ENCODE measurements at places on chromosomes 4 and X.

DNA sequence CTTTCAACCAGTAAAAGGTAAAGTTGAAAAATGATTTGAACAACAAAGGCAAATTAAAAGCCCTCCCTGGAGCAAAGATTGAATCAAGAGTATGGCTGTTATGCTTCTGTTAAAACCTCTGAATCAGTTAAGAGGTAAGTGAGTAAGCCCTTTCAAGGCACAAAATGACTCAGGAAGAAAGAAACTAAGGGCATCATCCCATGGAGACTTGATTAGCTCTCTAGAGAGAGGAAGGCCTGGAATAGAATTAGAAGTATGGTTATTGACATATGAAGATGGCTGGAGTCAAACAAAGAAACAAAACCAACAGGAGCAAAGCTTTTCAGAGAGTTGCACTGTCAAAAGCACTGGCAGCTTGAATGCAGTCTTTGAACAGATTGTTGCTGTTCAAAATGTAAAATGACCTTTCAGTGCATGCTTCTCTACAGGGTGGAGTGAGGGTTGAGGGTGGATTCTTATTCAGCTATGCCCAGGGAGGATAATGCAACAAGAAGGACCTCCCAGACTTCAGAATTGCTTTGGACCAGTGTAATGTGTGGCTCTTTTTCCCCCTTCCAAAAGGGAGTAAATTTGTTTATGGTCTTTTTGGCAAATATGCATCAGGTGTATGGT, 365.5 kb downstream of the GBA3 start:
- no peak for DNase-seq

DNA sequence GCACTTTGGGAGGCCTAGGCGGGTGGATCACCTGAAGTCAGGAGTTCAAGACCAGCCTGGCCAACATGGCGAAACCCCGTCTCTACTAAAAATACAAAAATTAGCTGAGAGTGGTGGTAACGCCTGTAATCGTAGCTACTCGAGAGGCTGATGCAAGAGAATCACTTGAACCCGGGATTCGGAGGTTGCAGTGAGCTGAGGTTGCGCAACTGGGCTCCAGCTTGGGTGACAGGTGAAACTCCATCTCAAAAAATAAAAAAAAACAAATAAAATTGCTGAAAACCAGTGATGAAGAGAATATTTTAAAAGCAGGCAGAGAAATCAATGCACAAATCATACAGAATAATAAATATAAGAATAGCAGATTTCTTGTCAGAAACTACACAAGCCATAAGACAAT, 129.3 kb downstream of the SLIT2 start:
- no peak for DNase-seq

DNA sequence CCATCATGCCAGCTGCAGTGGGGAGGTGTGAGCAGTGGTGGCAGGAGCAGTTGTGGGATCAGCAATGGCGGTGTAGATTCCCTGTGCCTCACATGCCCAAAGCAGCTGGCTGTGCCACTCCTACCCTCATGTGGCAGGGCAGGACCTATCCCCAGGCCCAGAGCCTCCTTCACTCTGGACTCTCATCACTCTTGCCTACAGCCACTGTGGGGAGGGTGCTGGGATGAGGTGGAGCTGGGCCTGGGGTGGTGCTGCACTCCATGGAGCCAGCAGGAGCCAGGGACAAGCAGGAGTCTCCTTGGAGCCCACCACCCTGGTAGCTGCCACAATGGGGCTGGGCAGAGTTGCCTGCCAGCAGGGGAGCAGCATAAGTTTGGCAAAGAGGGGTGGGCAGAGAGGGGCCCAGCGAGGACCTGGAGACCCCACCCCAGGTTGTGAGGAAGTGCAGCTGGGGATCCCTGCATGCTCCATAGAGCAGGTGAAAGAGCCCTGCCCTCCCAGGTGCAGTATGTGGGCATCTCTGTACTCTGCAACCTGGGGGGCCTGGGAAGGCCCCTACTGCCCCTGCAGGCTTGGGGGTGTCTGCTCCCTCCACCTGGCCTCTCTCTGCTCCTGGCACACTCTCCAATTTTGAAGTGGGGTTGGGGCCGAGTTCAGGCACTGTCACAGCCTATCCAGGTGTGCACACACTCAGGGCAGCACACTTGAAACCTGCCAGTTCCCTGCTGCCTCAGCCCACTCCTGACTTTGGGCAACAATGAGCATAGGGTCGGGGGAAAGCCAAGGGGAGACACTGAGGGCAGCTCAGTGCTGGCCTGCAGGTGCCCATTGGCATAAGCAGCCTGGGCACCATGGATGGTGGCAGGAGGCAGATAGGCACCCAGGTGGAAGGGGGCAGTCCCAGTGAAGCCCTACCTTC, 74.0 kb upstream of the INTU start:
- no peak for DNase-seq

GRCh38 chr4:7212101-7212674, 19.9 kb downstream of the SORCS2 start:
- DNase-seq: no peak

DNA sequence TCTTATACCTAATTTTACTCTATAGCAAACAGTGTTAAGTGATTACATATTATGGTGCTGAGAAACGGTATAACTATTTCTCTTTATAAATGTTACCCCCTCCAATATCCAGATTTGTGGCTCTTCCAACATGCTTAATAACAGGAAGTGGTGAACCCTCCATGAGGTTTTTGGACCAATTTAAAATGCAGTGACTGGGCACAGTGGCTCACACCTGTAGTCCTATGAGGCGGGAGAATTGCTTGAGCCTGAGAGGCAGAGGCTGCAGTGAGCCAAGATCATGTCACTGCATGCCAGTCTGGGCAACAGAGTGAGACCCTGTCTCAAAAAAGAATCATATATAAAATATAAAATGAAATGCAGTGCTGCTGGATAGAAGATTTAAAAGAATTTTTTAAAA, 137.3 kb downstream of the MGST2 start:
- DNase-seq: no peak

- DNase-seq: no peak
These were observed 60.9 kb upstream of the HS3ST1 start for GRCh38 chr4:11489453-11490083.

- peak; percentile 21 for DNase-seq
These were observed 85.3 kb downstream of the ABLIM2 start for GRCh38 chr4:8073206-8073863.

- no peak for DNase-seq
These were observed 11.1 kb downstream of the ARSH start for GRCh38 chrX:3017492-3017891.

GRCh38 chrX:106933538-106933961, 13.3 kb downstream of the CLDN2 start:
- no peak for DNase-seq

- DNase-seq: no peak
These were observed 33.5 kb downstream of the NYX start for GRCh38 chrX:41480508-41481260.

DNA sequence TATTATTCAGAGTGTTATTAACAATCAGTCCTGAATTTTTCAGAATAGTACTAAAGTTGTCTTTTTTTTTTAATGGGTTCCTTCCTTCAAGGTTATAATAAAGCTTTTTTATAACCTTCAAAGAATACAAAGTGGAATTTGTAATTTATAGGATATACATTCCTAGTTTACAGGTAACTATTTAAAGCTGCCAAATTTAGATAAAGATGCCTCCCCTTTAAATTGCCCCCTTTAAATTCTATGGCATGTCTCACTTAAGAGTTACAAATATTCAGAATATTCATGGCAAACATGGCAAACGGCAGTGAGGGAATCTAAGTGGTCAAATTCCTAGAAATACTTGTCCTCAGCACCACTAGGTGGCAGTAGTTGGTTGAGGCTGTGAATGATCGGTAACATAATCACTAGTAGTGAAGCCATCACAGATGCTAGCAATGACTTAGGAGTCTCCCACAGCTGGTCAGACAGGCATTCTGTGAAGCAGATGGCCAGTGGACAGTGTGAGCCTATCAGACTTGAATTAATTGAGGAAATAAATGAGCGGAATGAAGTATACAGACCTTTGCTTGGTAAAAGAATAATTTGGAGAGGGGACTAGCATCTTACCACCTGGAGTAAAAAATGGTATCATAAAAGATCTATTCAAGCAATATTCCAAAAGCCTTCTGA, 86.4 kb downstream of the CBR4 start:
- peak; percentile 74 for DNase-seq

GRCh38 chr4:99324361-99324760, 3.2 kb upstream of the ADH1B start:
- no peak for DNase-seq

- DNase-seq: no peak
These were observed 4.4 kb downstream of the SORCS2 start for GRCh38 chr4:7196736-7197135.

GRCh38 chrX:139971394-139971749, 6.1 kb upstream of the CXorf66 start:
- DNase-seq: no peak

DNA sequence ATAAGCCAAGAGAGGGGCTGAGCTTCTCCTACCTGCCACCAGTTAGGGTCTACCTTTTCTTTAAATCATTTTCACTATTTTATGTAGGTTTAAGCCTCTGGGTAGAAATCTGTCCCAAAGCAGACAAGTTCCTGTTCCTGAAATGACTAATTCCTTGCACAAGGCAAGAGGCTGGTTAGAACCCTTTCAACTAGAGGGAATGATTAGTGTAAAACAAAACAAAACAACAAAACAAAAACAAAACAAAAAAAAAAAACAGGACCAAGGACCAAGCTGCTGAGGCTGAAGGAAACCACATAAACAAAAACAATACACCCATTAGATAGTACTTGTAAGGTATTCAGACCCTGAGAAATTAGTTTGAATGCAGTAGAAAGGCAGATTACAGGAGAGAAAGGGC, 62.7 kb downstream of the MAML3 start:
- DNase-seq: no peak

DNA sequence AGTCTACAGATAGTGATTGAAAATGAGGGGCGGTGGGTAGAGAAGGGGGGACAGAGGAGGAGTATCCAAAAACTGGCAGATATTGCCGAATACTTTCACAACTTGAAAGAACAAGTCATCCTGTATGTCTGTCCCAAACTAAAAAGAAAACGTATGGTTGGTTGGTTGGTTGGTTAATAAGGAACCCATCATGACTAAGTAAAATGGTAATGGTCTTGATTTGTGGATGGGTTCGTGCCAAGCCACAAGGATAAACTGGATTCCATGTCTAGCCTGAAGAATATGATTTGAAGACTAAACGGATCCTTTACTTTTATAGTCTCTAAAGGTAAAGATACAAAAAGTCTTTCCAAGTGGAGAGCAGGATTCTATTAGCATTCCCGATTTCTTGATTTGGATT, 208.4 kb downstream of the DCLK2 start:
- no peak for DNase-seq

DNA sequence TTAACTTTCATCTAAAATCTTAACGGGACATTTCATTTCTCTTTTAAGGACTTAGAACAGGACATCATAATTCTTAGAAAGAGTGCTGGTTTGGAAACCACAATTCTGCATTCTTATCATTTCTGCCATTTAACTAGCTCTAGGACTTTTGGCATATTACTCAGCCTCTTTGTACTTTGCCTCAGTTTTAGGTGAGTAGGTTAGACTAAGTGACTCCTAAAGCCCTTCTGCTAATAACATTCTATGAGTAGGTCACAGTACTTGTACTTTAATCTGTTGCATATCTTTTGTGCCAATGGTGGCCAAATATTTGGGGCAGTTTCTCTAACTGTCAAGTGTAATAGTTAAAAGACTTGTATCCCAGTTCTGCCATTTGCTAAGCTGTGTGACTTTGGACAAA, 115.4 kb upstream of the NUDT6 start:
- no peak for DNase-seq

All from SK-N-DZ (cell line).